Left cardiac atrium (tissue), 4 donors: ENCODE measurements at places on chromosomes 7 and 10.

DNA sequence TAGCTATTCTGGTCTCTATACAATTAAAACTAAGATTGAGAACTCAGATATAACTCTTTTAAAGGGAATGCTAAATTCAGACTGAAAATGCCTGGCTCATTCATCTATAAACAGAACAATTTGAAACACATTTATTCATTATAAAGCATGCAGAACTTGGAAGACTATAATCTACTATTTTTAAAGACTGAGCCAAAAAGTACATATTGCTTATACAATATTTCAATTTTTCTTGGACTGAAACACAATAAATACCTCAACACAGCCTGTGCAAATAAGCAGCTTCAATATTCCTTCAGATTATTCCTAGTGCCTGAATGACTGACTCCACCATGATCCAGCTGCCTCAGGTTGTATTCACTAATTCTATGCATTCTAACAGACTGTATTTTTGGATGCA lies 15.5 kb upstream of the PHYH start:
- DNase-seq, result no peak

GRCh38 chr10:10156917-10157600 lies 860.6 kb upstream of the CELF2 start:
- DNase-seq, result no peak

GRCh38 chr10:77638321-77639101 lies 903 bp upstream of the KCNMA1 start:
- peak; percentile 32 for DNase-seq

- no peak for DNase-seq
Observed at GRCh38 chr10:93250010-93250409, 176.3 kb downstream of the CYP26A1 start.

GRCh38 chr7:39952803-39953202 lies 2.7 kb downstream of the CDK13 start:
- DNase-seq, result no peak
